ENCODE measurements at places on chromosomes 5 and 9.

- H3K27me3 ChIP-seq, result no peaks in the 10 kb centered on the region
- no peak overlapping the region for H3K4me3 ChIP-seq
- no peak overlapping the region for H3K27ac ChIP-seq
Measured at GRCh38 chr5:122586351-122586750, 188.5 kb upstream of the SNX2 start.

DNA sequence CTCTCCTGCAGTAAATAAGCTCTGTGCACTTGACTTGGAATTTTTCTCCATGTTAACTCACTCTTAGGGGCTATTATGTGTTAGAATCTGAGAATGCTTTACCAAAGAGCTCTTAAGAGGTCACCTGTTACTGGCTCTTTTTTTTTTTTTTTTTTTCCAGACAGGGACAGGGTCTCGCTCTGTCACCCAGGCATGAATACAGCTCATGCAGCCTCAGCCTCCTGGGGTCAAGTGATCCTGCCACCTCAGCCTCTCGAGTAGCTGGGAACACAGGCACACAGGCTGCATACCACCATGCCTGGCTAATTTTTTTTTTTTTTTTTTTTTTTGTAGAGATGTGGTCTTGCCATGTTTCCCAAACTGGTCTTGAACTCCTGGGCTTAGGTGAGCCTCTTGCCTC is 22.1 kb downstream of the HMGXB3 start:
- peaks cover 77% of the 10 kb centered on the region for H3K36me3 ChIP-seq
- H3K4me1 ChIP-seq, result peaks cover 16% of the 10 kb centered on the region
- no peaks in the 10 kb centered on the region for H3K27me3 ChIP-seq
- H3K4me3 ChIP-seq, result no peak overlapping the region
- DNase-seq, result no peak

- no peaks in the 10 kb centered on the region for H3K27me3 ChIP-seq
- H3K36me3 ChIP-seq, result peaks cover 19% of the 10 kb centered on the region
- H3K4me1 ChIP-seq, result peaks cover 40% of the 10 kb centered on the region
- no peak for DNase-seq
- H3K4me3 ChIP-seq, result no peak overlapping the region
Measured at GRCh38 chr5:173885054-173885443, 3.1 kb upstream of the CPEB4 start.

GRCh38 chr5:140205216-140205615 is 30.2 kb downstream of the CYSTM1 start:
- peaks cover 10% of the 10 kb centered on the region for H3K4me1 ChIP-seq
- peaks cover 2% of the 10 kb centered on the region for H3K27me3 ChIP-seq
- no peaks in the 10 kb centered on the region for H3K36me3 ChIP-seq
- no peak overlapping the region for H3K4me3 ChIP-seq
- no peak for DNase-seq

- no peak overlapping the region for H3K4me3 ChIP-seq
- no peak for DNase-seq
- H3K36me3 ChIP-seq, result no peaks in the 10 kb centered on the region
- peaks cover 2% of the 10 kb centered on the region for H3K27me3 ChIP-seq
Measured at GRCh38 chr9:105484226-105484625, 36.4 kb downstream of the FSD1L start.

- peaks cover 7% of the 10 kb centered on the region for H3K27me3 ChIP-seq
- H3K27ac ChIP-seq, result no peak overlapping the region
- no peaks in the 10 kb centered on the region for H3K4me1 ChIP-seq
- no peaks in the 10 kb centered on the region for H3K36me3 ChIP-seq
- no peak for DNase-seq
Measured at GRCh38 chr9:90037146-90037797, 432.5 kb downstream of the GADD45G start.

GRCh38 chr5:38500573-38501260 is 55.7 kb downstream of the LIFR start:
- H3K4me3 ChIP-seq, result no peak overlapping the region
- no peak for DNase-seq
- H3K27me3 ChIP-seq, result peaks cover 9% of the 10 kb centered on the region

GRCh38 chr9:14031810-14032209 is 282.1 kb downstream of the NFIB start:
- no peak overlapping the region for H3K4me3 ChIP-seq
- no peaks in the 10 kb centered on the region for H3K27me3 ChIP-seq
- H3K4me1 ChIP-seq, result no peaks in the 10 kb centered on the region
- DNase-seq, result no peak

- no peaks in the 10 kb centered on the region for H3K36me3 ChIP-seq
- no peak overlapping the region for H3K4me3 ChIP-seq
- H3K4me1 ChIP-seq, result no peaks in the 10 kb centered on the region
- H3K27me3 ChIP-seq, result peaks cover 8% of the 10 kb centered on the region
- no peak overlapping the region for H3K27ac ChIP-seq
Measured at GRCh38 chr5:67992923-67993322, 222.6 kb upstream of the PIK3R1 start.

GRCh38 chr5:79297661-79298060 is 61.7 kb downstream of the JMY start:
- no peak for DNase-seq
- H3K36me3 ChIP-seq, result peaks cover 4% of the 10 kb centered on the region
- no peak overlapping the region for H3K27ac ChIP-seq

- no peaks in the 10 kb centered on the region for H3K27me3 ChIP-seq
- peaks cover 9% of the 10 kb centered on the region for H3K36me3 ChIP-seq
- H3K27ac ChIP-seq, result peak overlapping the region; percentile 13
- peaks cover 19% of the 10 kb centered on the region for H3K4me1 ChIP-seq
- no peak for DNase-seq
Measured at GRCh38 chr9:92752812-92753404, 11.7 kb downstream of the BICD2 start.

GRCh38 chr5:93791518-93791972 is 50.1 kb upstream of the POU5F2 start:
- H3K27ac ChIP-seq, result no peak overlapping the region
- H3K4me3 ChIP-seq, result no peak overlapping the region
- no peaks in the 10 kb centered on the region for H3K27me3 ChIP-seq

GRCh38 chr5:131977212-131977604 is 31.7 kb upstream of the MEIKIN start:
- no peak overlapping the region for H3K27ac ChIP-seq
- H3K4me1 ChIP-seq, result peaks cover 17% of the 10 kb centered on the region
- DNase-seq, result no peak
- H3K4me3 ChIP-seq, result no peak overlapping the region

DNA sequence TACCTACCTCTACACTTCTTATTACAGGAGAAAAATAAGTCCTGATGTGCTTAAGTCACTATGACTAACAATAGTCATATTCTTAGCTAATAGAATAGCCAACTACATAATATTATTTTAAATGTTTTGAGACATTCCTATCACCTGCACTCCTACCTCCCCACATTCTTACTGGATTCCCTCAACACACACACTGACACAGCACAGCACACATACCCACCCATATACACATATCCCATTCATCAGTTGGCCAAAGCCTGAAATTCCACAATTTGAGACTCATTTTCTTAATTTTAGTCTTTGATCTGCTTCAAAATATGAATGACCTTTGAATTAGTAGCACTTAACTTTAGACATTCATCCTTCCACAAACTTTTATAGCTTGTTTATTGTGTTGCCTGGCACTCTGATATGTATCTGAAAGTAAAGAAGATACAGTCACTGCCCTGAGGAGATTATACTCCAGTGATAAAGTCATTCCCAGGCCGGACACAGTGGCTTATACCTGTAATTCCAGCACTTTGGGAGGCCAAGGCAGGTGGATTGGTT is 168.3 kb upstream of the RASA1 start:
- no peaks in the 10 kb centered on the region for H3K36me3 ChIP-seq
- peaks cover 23% of the 10 kb centered on the region for H3K27me3 ChIP-seq
- H3K4me3 ChIP-seq, result no peak overlapping the region
- H3K27ac ChIP-seq, result no peak overlapping the region
- H3K4me1 ChIP-seq, result peaks cover 14% of the 10 kb centered on the region

GRCh38 chr9:93531374-93531773 is 45.0 kb upstream of the PHF2 start:
- H3K4me1 ChIP-seq, result peaks cover 11% of the 10 kb centered on the region
- no peak overlapping the region for H3K27ac ChIP-seq
- H3K27me3 ChIP-seq, result no peaks in the 10 kb centered on the region
- H3K4me3 ChIP-seq, result no peak overlapping the region
- DNase-seq, result no peak

DNA sequence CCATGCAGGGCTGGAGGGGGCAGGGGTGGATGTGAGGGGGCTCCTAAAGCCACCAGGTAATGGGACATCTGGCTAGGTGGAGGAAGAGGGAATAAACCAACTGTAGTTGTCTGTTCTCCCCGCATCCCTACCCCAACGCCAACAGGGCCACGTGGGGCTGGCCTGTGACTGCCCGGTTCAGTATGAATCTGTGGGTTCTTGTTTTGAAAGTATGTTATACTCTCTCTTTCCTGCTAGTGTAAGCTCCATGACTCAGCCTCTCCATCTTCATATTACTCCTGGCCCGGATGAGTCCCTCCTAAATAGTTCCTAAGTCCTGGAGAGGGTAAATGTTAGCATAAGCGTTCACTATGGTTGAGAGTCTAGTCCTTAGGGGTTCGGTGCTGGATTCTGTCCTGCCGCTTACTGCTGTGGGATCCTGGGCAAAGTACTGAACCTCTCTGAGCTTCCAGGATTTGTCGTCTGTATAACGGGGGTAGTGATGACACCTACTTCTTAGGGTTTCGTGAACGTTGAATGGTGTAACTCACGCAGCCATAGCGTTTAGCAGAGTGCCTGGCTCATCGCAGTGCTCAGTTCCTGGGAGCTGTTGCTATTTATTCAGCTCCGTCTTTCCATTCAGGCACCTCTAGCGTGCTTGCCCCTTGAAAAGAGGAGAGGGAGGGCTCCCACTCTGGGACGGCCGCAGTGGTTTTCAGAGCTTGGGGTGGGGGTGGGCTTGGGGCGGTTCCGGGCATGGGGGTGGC is 28.8 kb downstream of the LHX2 start:
- no peaks in the 10 kb centered on the region for H3K36me3 ChIP-seq
- H3K4me3 ChIP-seq, result no peak overlapping the region
- no peak overlapping the region for H3K27ac ChIP-seq
- H3K4me1 ChIP-seq, result peaks cover 8% of the 10 kb centered on the region

GRCh38 chr9:16864649-16865434 is 5.6 kb downstream of the BNC2 start:
- H3K4me3 ChIP-seq, result no peak overlapping the region
- H3K36me3 ChIP-seq, result no peaks in the 10 kb centered on the region
- peaks cover 19% of the 10 kb centered on the region for H3K27me3 ChIP-seq
- no peak for DNase-seq
- H3K27ac ChIP-seq, result no peak overlapping the region

Data from activated T-helper 2 cell treated with anti-CD3 and anti-CD28 coated beads, Interferon-gamma antibody, Interleukin-2, Interleukin-4, amounts not matched to agents 10 μg/mL and 5 μg/mL and 100 μg/mL, durations not matched to agents 14 hours and 24 hours and 36 hours (primary cell).